ENCODE measurements at places on chromosomes 11 and 22.

GRCh38 chr11:78425399-78426070, 7.9 kb upstream of the GAB2 start:
- DNase-seq = no peak

- no peak for DNase-seq
Measured at GRCh38 chr22:46362203-46362933, 26.9 kb downstream of the TRMU start.

DNA sequence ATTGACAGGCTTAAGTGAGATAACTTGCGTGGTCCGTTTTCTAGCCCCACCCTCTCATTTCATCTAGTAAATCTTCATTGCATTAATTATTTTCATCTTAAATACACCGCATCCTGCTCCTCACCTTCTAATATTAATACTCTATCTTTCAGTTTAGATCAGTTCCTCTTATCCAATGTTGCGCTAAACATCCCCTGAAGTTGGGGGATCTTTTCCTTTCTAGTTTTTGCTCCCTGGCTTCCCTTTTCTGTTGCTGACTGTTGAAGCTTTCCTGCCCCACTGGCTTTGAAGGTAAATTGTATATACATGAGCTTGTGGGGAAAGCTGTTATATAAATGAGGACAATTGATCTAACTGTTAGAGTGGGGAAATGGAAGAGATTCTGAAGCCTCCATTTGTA, 7.2 kb downstream of the CAT start:
- no peak for DNase-seq

GRCh38 chr11:73404048-73404447, 27.8 kb downstream of the RELT start:
- DNase-seq = peak; percentile 26

DNA sequence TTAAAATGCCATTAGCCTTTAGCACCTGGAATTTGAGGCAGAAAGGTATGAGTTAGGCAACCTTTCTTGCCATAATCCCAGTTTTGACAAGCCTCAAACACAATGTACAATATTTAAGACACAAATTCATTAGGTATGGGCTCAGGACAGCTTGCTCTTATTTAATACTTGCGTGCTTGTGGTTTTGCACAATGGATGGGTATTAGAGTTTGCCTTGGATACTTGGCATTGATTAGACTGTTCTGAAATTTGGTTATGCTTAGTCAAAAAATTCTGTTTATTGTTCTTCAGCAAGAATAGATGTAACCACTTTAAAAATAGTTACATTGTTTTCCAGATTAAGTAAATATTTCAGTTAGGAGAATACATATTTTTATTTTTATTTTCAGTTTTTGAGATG, 5.4 kb upstream of the C11orf65 start:
- DNase-seq = no peak
